Kidney (tissue), 22 donors: ENCODE measurements at places on chromosomes 13 and 19. TPM values are rescaled to one million over a fixed set of nuclear protein-coding genes. Genes with fewer than 3 reads are reported as not detected.

The ZNF90 gene
- total RNA-seq, result 4.7 TPM

The FGF14 gene
- 3.3 TPM for total RNA-seq

The ZNF563 gene
- 6.8 TPM for total RNA-seq

The RGCC gene
- 12.9 TPM for total RNA-seq

The CALR3 gene
- not detected for total RNA-seq

The FZR1 gene
- total RNA-seq, result 48.0 TPM

The MATK gene
- 2.7 TPM for total RNA-seq

The MAB21L1 gene
- total RNA-seq, result 0.47 TPM

The BRME1 gene
- total RNA-seq, result 1.8 TPM

The KLK1 gene
- total RNA-seq, result 0.41 TPM

The ZNF254 gene
- 23.1 TPM for total RNA-seq

The ZNF28 gene
- total RNA-seq, result 20.0 TPM

The PCDH9 gene
- 9.5 TPM for total RNA-seq
